ENCODE measurements at places on chromosomes 1 and 21. TPM values are rescaled to one million over a fixed set of nuclear protein-coding genes. Genes with fewer than 3 reads are reported as not detected.

Gene NBPF11
- 21.3 TPM for total RNA-seq

Gene GLUL
- total RNA-seq = 127 TPM

GRCh38 chr1:30807318-30808066, 49.9 kb upstream of the LAPTM5 start:
- no peak overlapping the region for H3K4me3 ChIP-seq
- no peak for DNase-seq
- H3K27ac ChIP-seq = no peak overlapping the region
- H3K4me1 ChIP-seq = peaks cover 2% of the 10 kb centered on the region
- H3K27me3 ChIP-seq = peaks cover 74% of the 10 kb centered on the region

DNA sequence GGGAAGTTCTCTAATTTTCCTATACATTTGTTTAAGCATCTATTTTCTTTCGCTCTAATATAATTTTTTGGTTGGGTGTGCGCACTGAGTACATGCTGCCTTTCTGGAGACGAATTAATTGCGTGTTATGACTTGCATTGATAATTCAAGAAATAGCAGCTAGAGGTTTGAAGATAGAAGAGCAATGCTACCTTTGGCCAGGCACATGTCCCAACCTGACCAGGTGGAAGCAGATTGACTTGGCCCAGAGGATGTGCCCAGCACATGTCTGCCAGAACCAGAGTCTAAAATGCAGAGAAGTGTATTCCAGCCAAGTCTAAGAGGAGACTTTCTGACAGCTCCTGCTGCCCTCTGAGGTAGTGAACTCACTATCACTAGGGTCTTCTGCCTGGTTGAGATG, 114.3 kb downstream of the SLC35F3 start:
- H3K4me1 ChIP-seq = no peaks in the 10 kb centered on the region
- no peak for DNase-seq
- H3K27ac ChIP-seq = no peak overlapping the region
- H3K27me3 ChIP-seq = peaks cover 18% of the 10 kb centered on the region
- H3K36me3 ChIP-seq = no peaks in the 10 kb centered on the region
- no peak overlapping the region for H3K4me3 ChIP-seq

- peaks cover 3% of the 10 kb centered on the region for H3K4me1 ChIP-seq
- no peak overlapping the region for H3K4me3 ChIP-seq
- no peak overlapping the region for H3K27ac ChIP-seq
- DNase-seq = no peak
- H3K36me3 ChIP-seq = no peaks in the 10 kb centered on the region
- no peaks in the 10 kb centered on the region for H3K27me3 ChIP-seq
Observed at GRCh38 chr1:1531947-1532346, 8.5 kb downstream of the TMEM240 start.

DNA sequence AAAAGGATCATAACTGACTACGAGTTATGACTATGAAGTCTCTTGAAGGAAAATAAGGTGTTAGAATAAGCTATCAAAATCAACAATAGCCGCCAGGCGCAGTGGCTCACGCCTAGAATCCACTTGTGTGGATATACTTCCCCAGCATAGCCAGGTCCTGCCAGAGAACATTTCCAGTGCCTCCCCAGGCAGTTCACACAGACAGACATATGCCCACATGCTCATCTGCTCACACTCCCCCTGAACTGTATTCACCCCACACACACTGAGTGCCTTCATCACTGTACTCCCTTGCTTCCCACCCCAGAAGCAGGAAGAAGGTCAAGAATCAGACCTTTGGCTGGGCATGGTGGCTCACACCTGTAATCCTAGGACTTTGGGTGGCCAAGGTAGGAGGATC, 6.5 kb downstream of the RERE start:
- no peak for DNase-seq
- no peaks in the 10 kb centered on the region for H3K27me3 ChIP-seq
- no peak overlapping the region for H3K4me3 ChIP-seq
- no peaks in the 10 kb centered on the region for H3K36me3 ChIP-seq
- no peak overlapping the region for H3K27ac ChIP-seq

DNA sequence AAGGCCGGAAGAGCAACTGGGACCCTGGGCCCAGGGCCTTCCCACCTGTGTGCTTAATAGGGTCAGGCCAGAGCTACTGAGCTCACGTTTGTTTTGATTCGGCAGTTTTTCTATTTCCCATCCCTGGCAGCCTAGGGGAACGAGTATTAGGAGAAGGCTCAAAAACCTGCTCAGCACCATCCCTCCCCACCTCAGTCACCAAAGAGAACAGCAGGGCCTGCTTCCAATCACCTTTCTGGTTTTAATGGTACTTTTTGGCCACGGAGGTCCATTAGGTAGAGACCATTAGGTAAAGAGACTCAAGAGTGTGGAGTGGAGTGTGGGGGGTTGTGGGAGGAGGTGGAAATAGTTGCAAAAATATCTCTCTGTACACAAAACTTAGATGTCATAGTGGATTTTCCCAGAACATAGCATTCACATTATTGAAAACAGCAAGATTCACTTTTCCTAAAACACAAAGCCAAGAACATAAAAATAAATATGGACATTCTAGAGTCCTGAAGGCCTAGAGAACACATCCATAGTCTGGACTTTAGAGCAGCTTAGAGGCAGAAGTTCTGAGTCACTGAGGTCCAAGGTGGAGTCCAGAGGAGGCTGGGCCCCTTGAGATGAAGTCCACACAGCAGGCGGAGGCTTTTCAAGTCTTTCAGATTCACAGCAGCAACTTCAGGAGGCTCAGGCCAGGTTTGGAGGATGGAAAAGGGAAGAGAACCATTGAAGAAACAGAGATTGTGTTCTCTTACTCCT, 19.5 kb downstream of the NUAK2 start:
- no peaks in the 10 kb centered on the region for H3K27me3 ChIP-seq
- no peak overlapping the region for H3K27ac ChIP-seq
- DNase-seq = no peak

GRCh38 chr1:31401241-31401640, 11.8 kb upstream of the SERINC2 start:
- no peak overlapping the region for H3K4me3 ChIP-seq
- H3K36me3 ChIP-seq = peaks cover 5% of the 10 kb centered on the region
- DNase-seq = no peak
- H3K27ac ChIP-seq = no peak overlapping the region

DNA sequence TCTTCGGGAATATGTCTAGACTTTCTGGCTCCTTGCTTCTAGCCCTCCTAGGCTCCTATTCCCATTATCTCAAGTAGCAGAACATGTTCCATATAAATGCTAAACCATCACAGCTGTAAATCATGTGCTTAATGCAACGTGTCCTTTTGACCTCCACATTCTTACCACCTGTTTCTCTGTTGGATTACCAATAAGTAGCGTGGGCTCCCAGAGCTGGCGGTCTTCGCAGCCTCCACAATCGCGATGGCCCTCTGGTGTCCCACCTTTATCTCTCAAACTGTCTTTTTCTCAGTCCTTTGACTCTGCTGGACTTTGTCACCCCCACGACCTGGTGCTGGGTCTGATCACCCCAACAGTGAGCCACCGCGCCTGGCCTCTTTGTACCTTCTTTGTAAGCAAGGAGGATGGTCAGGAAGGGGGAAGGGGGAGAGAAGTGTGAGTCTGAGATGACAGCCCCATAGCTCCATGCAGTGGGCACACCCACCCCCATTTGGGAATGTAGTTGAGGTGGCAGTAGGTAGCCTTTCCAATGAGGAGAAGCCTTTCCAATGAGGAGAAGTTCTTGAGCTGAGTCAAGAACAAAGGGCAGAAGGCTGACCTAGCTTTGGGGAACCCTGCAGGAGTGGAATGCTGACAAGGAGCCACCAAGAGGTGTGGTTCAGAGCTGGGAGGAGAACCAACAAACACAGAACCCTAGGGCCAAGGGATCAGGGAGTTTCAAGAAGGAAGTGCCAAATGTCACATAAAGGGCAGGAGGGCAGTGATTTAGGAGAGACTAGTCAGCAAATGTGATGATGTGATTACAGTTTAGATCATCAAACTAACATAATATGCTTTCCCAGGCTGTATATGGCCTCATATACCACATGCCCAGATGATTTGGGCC, 14.2 kb downstream of the TRAF5 start:
- H3K4me3 ChIP-seq = peak overlapping the region; percentile 28
- H3K36me3 ChIP-seq = no peaks in the 10 kb centered on the region
- peak overlapping the region; percentile 90 for H3K27ac ChIP-seq
- no peaks in the 10 kb centered on the region for H3K27me3 ChIP-seq

DNA sequence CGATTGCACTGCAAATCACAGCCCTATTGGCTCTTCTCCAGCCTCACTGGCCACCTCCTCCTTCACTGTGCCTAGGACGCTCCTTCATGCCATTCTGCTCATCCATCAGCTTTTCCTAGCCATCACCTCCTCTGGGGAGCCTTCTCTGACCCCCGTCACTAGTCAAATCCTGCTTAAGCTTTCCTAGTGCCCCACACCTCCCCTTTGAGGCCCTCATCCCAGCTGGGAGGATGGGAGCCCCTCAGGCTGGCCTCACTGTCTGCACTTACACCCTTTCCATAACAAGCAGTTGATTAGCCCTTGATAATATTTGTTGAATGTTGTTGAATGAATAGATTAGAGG, 50.7 kb downstream of the KLHDC7A start:
- no peak overlapping the region for H3K27ac ChIP-seq
- no peak overlapping the region for H3K4me3 ChIP-seq
- H3K4me1 ChIP-seq = peaks cover 2% of the 10 kb centered on the region

GRCh38 chr1:227734856-227735538, at the start of the genes JMJD4 and SNAP47:
Gene JMJD4 (minus strand): TSS chr1:227735302. CDS start chr1:227735273, 29 bp downstream.
Gene SNAP47 (plus strand): TSS chr1:227735435. CDS start chr1:227747737, 12,302 bp downstream.
- peaks cover 36% of the 10 kb centered on the region for H3K4me1 ChIP-seq
- DNase-seq = peak; percentile 89
- peak within 1 kb of the TSS; percentile 88 for H3K27ac ChIP-seq
- H3K4me3 ChIP-seq = peak within 1 kb of the TSS; percentile 95
- peaks cover 2% of the 10 kb centered on the region for H3K36me3 ChIP-seq

DNA sequence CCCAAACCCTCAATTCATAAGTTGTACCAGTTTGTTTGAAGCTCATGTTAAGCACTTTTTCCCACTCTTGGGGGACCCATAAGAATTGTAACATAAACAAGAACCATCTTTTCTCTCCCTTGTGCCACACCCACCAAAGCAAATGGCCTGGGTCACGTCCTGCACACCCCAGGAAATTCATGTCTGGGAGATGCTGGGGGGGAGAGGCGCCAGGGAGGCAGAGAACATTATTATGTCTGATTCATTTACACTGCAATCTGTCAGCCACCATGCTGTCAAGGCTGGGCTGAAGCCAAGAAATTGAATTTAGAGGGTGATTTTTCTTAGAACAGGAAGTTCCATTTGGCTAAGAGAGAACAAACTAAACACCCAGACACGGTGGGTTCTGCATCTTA, 37.2 kb upstream of the IPO9 start:
- no peak overlapping the region for H3K4me3 ChIP-seq
- peak overlapping the region; percentile 27 for H3K27ac ChIP-seq
- no peak for DNase-seq

DNA sequence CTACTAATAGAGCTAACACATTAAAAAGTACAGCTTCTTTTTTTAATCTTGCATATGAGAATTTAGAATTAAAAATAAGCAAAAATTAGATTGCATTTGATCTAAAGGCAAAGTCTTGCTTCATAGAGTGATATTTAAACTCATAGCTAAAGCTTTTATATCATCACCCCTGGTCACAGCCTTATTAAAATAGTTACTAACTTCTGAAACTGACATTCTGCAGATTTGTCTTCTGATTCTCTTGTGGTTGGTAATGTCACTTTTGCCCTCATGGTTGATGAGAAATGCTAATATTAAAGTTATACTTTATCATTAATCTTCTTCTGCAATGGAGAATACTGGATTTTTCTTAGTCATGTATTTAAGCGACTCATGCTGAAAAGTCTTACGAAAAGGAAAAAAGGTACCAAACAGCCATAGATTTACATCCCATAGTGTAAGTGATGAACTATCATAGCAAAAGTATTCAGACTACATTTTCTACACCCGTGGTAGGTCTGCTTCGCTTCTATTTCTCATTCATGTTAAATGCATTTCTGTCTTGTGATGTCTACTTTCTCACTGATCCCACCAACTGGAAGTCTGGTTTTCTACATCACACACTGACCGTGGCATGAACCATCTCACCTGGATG, 330.5 kb upstream of the B3GALT2 start:
- H3K36me3 ChIP-seq = peaks cover 3% of the 10 kb centered on the region
- DNase-seq = no peak
- H3K27ac ChIP-seq = peak overlapping the region; percentile 57
- H3K4me3 ChIP-seq = peak overlapping the region; percentile 39
- H3K4me1 ChIP-seq = peaks cover 9% of the 10 kb centered on the region

DNA sequence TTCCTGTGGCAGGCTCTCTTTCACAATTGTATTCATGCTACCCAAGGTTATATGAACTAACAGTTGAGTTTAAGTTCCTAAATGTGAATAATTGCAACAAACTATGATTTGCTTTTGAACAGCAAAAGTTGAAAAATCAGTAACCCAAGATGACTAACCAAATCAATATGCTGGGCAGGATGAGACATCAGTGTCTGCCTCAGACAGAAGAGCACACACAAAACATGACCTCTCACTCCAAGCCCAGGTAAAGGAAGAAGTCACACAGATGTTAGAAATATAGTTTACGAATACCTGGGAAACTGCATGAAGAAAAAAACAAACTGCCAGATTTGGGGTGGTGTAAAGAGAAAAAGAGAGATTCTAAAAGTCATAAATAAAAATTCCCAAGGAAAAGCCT, 3.5 kb downstream of the OR2L13 start:
- H3K4me1 ChIP-seq = no peaks in the 10 kb centered on the region
- DNase-seq = no peak
- no peak overlapping the region for H3K27ac ChIP-seq
- no peak overlapping the region for H3K4me3 ChIP-seq

DNA sequence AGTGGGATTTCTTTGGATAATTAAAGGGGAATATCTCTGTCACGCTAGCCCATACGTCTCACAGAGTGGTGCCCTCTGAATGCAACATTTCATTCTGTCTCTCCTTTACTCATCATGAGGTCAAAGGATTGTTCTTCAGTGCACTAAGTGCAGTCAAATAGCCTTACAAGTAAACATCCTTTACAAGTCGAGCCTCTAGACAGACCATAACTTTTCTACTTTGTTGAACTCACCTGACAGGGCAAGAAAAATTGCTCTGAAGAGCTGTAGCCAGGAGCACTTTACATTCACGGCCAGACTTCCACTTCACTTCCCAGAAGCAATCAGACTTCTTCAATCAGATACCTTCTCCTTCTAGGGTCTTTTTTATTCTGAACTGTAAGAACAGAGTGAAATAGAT, 768.0 kb upstream of the TMPRSS15 start:
- no peaks in the 10 kb centered on the region for H3K36me3 ChIP-seq
- H3K4me1 ChIP-seq = no peaks in the 10 kb centered on the region
- no peak overlapping the region for H3K27ac ChIP-seq
- H3K4me3 ChIP-seq = no peak overlapping the region
- no peaks in the 10 kb centered on the region for H3K27me3 ChIP-seq
- DNase-seq = no peak

DNA sequence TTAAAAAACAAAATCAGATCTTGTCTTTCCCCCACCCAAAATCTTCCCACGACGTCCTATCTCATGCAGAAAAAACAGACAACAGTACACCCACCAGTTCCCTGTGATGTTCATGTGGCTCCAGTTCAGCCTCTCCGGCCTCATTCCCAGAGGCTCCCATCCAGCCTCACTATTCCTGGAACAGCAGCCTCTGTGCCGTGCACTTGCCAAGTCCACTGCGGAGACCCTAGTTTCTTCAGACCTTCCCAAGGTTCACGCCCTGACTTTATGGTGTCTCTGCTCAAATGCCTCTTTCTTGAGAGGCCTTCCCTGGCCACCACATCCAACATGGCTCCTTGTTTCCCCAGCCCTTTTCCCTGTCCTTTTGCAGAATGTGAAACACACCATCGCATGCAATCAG, 106.3 kb upstream of the BACE2 start:
- H3K4me3 ChIP-seq = no peak overlapping the region
- H3K27me3 ChIP-seq = peaks cover 18% of the 10 kb centered on the region
- no peak overlapping the region for H3K27ac ChIP-seq
- no peak for DNase-seq

- no peak overlapping the region for H3K27ac ChIP-seq
- no peaks in the 10 kb centered on the region for H3K27me3 ChIP-seq
- peaks cover 3% of the 10 kb centered on the region for H3K4me1 ChIP-seq
- DNase-seq = no peak
- H3K4me3 ChIP-seq = no peak overlapping the region
Observed at GRCh38 chr1:112522621-112523020, 13.9 kb downstream of the WNT2B start.
